ENCODE measurements at places on chromosomes 2 and 18. TPM values are rescaled to one million over a fixed set of nuclear protein-coding genes. Genes with fewer than 3 reads are reported as not detected.

Gene ADD2
- not detected for total RNA-seq

Gene RPL31
- 938 TPM for total RNA-seq

Gene LOXL3
- total RNA-seq = 14.2 TPM

Gene SERPINB10
- not detected for total RNA-seq

Gene UPP2
- not detected for total RNA-seq

Gene CPLX4
- total RNA-seq = not detected

Gene SLC20A1
- 123 TPM for total RNA-seq

Gene OSR1
- total RNA-seq = 12.4 TPM

Gene NDUFS1
- 187 TPM for total RNA-seq

Gene MTCL1
- 38.6 TPM for total RNA-seq

Gene PLCD4
- 2.0 TPM for total RNA-seq

Gene SKOR2
- not detected for total RNA-seq

Gene EML6
- total RNA-seq = 0.18 TPM

Gene ANKAR
- total RNA-seq = 4.4 TPM

Gene TGFA
- not detected for total RNA-seq

Gene SRD5A2
- total RNA-seq = not detected

Gene SERPINB12
- not detected for total RNA-seq

Gene NTSR2
- not detected for total RNA-seq

Gene BOD1L2
- not detected for total RNA-seq

Gene GPD2
- 100 TPM for total RNA-seq

Gene ANKRD30BL
- total RNA-seq = not detected

Gene SCN7A
- total RNA-seq = 0.90 TPM

Gene ASB3
- total RNA-seq = 36.2 TPM

Gene ITPRIPL1
- 1.4 TPM for total RNA-seq

Gene KCNG3
- under 0.01 TPM for total RNA-seq

Gene STAM2
- 55.0 TPM for total RNA-seq

Gene UGT1A4
- total RNA-seq = not detected

Gene FAM228A
- total RNA-seq = not detected

Gene TACR1
- under 0.01 TPM for total RNA-seq

Gene KLF7
- 28.5 TPM for total RNA-seq

Gene ANKRD30B
- total RNA-seq = not detected

Gene NEU2
- not detected for total RNA-seq

Gene ASPRV1
- 0.28 TPM for total RNA-seq

Gene SERPINB2
- total RNA-seq = 34.4 TPM

Gene ATP6V1C2
- not detected for total RNA-seq

Gene PUS10
- 5.7 TPM for total RNA-seq

Gene TNFRSF11A
- total RNA-seq = under 0.01 TPM

Gene OXER1
- total RNA-seq = not detected

Gene LBX2
- 0.18 TPM for total RNA-seq

Gene NGEF
- total RNA-seq = 1.1 TPM

Gene VIT
- total RNA-seq = under 0.01 TPM

Gene CDH7
- total RNA-seq = not detected

Gene TMEM178A
- total RNA-seq = 0.18 TPM

Gene RAB27B
- total RNA-seq = 1.3 TPM

Gene PRKRA
- 53.6 TPM for total RNA-seq

Gene SLC23A3
- 0.18 TPM for total RNA-seq
